AG08396 (cell line): ENCODE measurements at places on chromosomes 4 and X.

- DNase-seq, result peak; percentile 16
These were observed 41.6 kb upstream of the HMX1 start for GRCh38 chr4:8913121-8913857.

- DNase-seq, result no peak
These were observed 77.6 kb downstream of the HDAC8 start for GRCh38 chrX:72495046-72495445.

DNA sequence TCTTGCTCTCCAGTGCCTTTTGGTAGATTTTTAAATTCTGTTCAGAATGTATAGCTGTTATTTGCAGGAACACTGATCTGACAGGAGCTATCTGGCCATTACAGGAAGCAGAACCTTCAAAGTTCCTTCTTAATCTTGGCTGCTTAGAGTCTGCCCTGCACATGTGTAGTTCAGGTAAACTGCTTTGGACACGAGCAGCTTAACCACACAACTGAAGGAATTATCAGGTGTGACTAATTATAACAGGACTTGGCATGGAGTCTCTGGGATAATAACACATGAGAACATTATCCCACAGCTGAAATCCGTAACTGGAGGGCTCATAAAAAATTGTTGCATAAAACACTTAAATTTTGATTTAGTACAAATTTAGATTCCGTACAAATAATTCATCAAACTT lies 11.6 kb upstream of the ING2 start:
- DNase-seq, result no peak

DNA sequence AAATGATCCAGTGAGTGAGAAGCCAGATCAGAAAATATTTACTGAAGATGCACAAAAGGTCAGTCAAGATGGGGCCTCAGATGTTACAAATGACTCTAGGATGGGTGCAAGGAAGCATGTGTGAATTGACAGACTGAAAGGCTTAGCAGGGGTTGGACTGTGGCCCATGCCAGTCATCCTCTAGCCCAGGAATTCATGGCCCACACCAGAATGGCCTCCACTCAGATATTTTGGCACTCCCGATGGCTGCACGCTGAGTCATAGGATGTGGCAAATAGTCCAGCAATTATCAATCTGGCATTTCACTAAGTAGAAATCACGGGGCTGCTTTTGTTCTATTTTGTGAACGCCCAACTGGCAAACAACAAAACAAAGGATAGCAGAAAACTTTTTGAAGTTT lies 406.5 kb downstream of the IQCM start:
- peak; percentile 45 for DNase-seq

- no peak for DNase-seq
These were observed 8.2 kb upstream of the RUFY3 start for GRCh38 chr4:70713453-70714078.

DNA sequence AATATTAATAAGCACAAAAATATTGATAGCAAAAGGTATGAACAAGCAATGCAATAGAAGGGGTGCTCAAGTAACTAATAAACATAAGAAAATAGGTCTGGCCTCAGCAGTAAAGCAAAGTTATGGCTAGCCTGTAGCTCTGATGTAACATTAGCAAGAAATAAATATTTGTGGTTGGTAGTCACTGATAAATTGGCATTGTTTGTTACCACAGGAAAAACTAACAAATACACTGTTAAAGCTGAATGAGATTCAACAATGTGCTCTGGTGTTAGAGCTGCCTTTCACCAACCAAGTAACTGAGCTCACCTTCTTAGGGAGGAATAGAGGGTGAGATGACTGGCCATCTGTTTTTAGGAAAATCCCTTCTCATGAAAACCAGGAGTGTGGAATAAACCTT lies 71.4 kb downstream of the AREG start:
- no peak for DNase-seq

DNA sequence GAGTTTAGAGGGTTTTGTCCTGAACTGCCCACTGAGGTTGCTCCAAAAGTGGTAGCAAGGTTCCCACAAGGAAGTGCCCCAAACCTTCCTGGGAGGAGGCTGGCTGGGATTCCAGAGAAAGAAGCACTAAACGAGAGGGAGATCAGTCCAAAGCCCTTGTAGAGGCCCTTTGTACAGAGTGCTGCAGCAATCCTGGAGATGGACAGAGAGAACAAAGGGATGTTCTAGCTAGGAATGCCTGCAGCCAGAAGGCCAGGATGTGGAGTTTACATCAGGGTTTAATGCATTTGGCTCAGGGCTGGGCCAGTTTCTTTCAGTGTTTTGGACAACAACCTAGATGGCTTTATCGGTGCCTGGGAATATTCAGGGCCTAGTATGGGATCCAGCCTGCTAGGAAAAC lies 2155.1 kb upstream of the AGA start:
- DNase-seq, result no peak

- DNase-seq, result no peak
These were observed 23.8 kb upstream of the CD38 start for GRCh38 chr4:15754323-15754722.

DNA sequence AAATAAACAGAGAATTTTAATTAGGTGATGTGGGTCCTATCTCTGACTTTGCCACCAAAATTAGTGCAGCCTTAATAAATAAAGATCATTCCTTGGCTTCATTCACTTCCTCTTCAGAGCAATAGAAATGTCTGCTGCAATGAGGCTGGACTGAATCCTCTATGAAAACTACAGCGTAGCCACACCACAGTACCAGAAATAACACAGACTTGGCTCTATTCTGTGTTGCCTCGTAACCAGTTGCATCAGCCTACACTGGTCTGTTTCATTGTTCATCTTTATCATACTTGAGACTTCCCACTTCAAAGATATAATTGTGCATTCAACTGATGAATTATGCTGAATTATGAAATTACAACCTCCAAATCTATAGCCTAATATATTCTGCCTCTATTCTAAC lies 15.8 kb downstream of the GLRA3 start:
- DNase-seq, result no peak

- no peak for DNase-seq
These were observed 37.4 kb downstream of the SCD5 start for GRCh38 chr4:82761229-82761628.

DNA sequence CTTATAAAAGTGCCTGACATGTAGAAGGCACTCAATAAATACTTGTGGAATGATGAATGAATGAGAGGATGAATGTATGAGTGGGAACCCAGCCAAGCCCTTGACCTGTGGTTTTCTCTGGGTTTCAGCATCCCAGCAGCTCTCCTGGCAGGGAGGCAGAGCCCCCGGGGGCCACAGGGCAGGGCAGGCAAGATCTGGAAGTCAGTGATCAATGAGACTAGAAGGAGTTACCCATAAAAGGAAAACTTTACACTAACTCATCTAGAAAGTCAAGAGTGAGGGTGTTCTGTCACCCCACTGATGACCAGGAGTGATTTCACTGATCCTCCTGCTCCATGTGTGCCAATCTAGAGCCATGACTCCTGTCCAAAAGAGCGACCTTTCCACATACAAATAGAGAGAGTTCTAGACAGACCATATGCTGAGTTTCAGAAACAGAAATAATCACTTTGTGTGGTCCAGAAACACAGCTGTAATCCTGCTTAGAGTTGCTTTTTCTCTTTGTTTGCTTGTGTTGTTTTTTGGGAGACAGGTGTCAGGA lies 37.4 kb downstream of the MGARP start:
- peak; percentile 21 for DNase-seq

- no peak for DNase-seq
These were observed 474.7 kb downstream of the TRIML1 start for GRCh38 chr4:188613976-188614375.

DNA sequence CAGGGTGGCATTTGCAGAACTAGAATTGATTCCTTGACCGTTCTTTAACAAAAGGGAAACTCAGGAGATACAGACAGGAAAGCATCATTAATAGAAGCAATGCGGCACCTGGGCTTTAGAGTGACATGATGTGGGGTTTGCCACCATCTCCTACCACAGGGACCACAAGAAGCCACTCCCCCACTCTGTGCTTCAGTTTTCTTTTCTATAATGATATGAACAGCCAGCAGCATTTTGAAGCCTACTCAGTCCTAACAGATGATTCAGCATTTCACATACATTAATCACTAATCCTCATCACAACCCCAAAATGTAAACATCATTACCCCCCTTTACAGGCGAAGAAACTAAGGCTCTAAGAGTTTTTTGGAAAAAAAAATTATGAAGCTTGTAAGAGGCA lies 22.9 kb downstream of the CCDC149 start:
- DNase-seq, result no peak

GRCh38 chr4:118760092-118760491 lies 74.9 kb downstream of the METTL14 start:
- no peak for DNase-seq

- DNase-seq, result peak; percentile 80
These were observed 5.8 kb upstream of the CDKN2AIP start for GRCh38 chr4:183438458-183439113.

GRCh38 chr4:7096236-7096635 lies 28.4 kb upstream of the GRPEL1 start:
- no peak for DNase-seq

- no peak for DNase-seq
These were observed 9.6 kb downstream of the PAICS start for GRCh38 chr4:56445699-56446098.

DNA sequence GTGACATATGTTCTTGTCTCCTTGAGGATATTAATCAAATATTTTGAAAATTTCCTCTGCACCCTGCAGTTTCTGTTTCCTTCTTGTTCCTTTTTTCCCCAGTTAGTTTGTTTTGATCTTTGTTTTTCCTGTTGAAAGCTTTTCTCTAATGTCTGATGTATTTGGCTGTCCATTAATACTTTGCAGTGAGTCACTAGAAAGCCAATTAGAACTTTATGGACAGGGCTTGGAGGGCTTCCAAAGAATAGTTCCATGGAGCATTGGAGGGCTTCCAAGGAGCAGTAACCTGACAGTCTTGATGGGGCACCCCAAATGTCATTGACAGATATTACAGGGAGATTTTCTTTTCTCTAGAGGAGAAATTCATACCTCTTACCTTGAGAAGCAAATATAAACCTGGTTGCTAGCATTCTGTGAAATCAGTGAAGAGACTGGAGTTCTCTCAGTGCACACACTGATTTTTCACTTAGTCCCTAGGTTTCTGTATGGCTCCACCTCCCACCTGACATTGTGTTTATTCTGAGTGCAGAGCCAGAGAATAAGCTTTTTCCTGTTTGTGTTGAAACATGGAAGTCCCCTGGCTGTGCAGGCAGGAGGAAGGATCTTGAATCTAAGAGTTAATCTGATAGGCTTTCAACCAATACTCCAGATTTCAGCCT lies 26.5 kb downstream of the SPARCL1 start:
- no peak for DNase-seq

DNA sequence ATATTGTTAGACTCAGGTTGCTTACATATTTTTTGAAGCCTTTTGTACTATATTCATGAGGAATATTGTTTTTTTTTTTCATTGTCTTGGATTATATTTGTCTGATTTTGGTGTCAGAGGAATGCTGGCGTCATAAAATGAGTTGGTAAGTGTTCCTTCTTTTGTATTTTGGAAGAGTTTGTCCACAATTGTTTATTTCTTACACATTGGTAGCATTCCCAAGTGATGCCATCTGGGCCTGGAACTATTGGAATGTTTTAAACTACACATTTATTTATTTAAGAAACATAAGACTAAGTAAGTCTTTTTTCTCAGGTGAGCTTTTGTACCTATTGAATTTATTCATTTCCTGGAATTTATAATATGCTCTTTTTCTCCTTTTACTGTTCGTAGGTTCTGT lies 107.6 kb downstream of the LARP1B start:
- no peak for DNase-seq

DNA sequence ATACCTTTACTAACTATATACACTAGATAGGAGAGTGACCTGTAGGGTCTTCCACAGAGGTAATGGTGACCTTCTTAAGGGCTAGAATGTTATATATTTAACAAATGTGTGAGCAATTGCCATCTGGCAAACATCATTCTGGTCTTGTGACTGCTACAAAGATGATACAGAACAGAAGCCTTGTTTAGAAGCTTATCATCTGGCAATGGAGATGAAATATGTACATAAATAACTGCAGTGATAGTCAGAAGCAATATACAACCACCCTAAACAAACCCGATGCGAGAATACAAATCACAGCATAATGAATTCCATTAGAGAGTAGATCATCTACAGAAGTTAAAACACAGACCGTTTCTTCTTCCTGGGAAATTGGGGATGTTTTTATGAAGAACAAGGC lies 952.7 kb upstream of the SLIT2 start:
- no peak for DNase-seq

- DNase-seq, result no peak
These were observed 17.8 kb upstream of the LRCH2 start for GRCh38 chrX:115251458-115252233.

GRCh38 chr4:39154009-39154408 lies 28.3 kb upstream of the WDR19 start:
- no peak for DNase-seq

DNA sequence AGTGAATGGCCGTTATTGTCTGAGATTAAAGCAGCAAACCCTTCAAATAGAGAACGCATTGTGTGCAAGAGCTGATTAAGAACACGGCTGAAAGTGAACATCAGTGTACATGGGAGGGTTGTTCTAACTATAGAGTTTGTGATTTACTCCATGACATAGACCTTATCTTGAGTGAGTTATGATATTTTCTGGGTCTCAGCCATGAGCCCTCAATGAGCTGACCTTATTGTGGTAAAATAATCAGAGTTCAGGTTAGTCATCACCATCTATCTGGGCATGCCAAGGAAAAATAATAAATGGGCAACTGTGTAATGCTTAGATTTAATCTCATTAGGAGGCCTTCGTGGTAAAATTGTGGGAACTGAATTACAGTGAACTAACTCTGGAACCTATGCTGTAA lies 33.2 kb upstream of the CLDN24 start:
- no peak for DNase-seq

DNA sequence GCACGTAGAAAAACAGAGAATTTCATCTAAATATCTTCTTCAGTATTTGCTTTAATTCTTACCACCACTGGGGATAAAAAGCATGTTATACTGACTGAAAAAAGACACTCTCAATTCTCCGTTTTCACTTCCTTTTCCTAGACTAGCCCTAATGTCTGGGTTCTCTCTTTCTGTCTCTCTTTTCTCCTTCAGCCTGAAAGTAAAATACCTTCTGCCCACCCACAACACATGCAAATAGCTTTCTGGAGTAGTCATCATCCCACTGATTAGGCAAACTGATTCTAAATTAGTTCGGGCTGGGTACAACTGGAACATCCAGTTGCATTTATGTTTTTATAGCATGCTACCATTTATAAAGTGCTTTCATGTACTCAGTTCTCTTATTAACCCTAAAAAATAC lies 142.4 kb upstream of the ANKRD50 start:
- no peak for DNase-seq

GRCh38 chrX:21725496-21725895 lies 32.4 kb downstream of the SMPX start:
- DNase-seq, result peak; percentile 18

GRCh38 chr4:58665649-58666048 lies 1555.5 kb upstream of the IGFBP7 start:
- no peak for DNase-seq

DNA sequence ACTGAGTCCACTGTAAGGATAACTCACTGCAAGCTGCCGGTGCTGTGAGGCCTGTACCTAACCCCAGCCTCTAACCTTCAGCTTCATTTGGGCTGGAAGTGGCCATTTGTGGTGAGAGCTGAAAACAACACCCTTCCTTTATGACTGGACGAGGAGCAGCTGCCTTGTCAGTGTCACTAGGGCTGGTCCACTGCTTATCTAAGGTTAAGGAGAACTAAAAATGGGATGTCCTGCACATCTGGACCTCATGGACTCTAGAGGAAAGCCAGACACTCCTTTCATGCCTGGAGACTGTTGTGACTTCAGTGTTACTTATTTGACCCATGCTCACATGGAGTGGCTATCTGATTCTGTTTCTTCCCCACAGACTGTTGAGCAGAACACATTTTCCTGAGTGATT lies 139.9 kb downstream of the ZNF518B start:
- DNase-seq, result no peak

- no peak for DNase-seq
These were observed 309.6 kb upstream of the DDX53 start for GRCh38 chrX:22690116-22690515.
